ENCODE measurements at places on chromosomes 3 and 15.

DNA sequence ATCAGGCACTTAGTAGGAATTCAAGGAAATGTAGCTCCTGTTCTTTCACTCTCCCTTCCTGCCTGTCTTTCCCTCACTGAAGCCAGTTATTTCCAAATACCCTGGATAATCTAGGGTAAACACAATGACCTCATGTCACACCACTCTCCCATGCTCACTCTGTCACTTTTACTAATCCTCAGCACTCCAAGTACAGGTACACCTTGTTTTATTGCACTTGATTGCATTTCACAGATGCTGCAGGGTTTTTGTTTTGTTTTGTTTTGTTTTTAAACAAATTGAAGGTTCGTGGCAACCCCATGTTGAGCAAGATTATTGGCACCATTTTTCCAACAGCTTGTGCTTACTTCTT is 40.8 kb downstream of the PPM1L start:
- DNase-seq: no peak

- DNase-seq: no peak
Observed at GRCh38 chr15:25058080-25058785, 103.4 kb downstream of the SNRPN start.

GRCh38 chr3:188528396-188528795 is 374.4 kb downstream of the LPP start:
- no peak for DNase-seq

- no peak for DNase-seq
Observed at GRCh38 chr15:84840741-84841429, 23.7 kb downstream of the ALPK3 start.

GRCh38 chr3:185537369-185537970 is 14.9 kb downstream of the LIPH start:
- no peak for DNase-seq

DNA sequence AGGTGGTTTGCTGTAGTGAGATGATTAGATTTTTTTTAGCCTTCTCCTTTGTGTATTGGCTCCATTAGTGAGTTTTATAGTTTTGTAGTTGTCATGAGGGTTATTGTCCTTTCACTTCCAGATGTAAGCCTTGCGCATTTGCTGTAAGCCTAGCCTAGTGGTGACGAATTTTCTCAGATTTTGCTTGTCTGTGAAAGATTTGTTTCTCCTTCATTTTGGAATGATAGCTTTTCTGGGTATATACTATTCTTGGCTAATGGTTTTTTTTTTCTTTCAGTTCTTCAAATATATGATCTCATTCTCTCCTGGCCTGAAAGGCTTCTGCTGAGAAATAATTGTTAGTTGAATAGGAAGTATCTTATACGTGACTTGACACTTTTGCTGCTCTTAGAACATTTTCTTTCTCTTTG is 166.5 kb upstream of the THRB start:
- no peak for DNase-seq

GRCh38 chr3:39513791-39514369 is 46.4 kb downstream of the MOBP start:
- DNase-seq: no peak

DNA sequence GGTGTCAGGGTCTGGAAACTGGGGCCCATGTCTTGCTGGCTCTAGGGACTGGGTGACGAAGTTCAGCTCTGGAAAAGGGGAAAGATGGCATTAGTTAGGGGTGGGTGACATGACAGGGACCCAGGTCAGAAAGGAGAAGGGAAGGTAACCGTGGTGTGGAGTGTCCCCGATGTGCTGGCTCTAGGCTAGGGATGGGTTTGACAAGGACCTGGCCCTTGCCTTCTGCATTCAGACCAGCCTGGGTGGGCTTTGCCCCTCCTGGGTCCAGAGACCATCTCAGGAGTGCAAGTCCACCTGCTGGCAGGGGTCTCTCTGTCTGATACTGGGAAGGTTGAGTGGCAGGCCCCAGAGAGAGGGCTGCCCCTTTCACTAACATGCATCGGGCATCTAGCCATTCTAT is 28.7 kb upstream of the ATP2B2 start:
- DNase-seq: no peak

GRCh38 chr15:90234096-90234988 is at the start of gene GDPGP1:
TSS of gene GDPGP1 (plus strand) at chr15:90234209. CDS start at chr15:90240909, 6,700 bp downstream.
- no peak for DNase-seq

- DNase-seq: no peak
Observed at GRCh38 chr15:85536341-85536740, 155.9 kb downstream of the AKAP13 start.
